ENCODE measurements at places on chromosomes 11 and 22.

GRCh38 chr11:134485316-134485715 lies 73.3 kb upstream of the B3GAT1 start:
- DNase-seq, result no peak

DNA sequence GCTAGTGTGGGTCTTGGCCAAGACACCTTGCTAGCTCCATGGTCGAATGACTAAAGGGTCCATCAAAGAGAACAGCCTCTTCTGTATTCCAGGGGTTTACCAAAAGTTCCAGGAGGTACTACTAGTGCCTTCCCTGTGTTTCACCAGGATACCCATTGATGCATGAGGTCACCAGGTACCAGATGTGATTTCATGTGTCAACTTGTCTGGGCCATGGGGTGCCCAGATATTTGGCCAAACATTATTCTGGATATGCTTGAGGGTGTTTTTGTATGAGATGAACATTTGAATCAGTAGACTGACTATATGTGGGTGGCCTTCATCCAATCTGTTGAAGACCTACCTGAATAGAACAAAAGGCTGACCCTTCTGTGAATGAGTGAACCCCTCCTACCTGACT lies 92.8 kb downstream of the GALNT18 start:
- DNase-seq, result no peak

GRCh38 chr11:66639066-66639813 lies 737 bp downstream of the RBM4 start:
- DNase-seq, result peak; percentile 12

GRCh38 chr22:22037740-22038139 lies 55.2 kb upstream of the TOP3B start:
- DNase-seq, result no peak
